Nasal cavity respiratory epithelium epithelial cell of viscerocranial mucosa (primary cell): ENCODE measurements at places on chromosomes 7 and 10. TPM values are rescaled to one million over a fixed set of nuclear protein-coding genes. Genes with fewer than 3 reads are reported as not detected.

Gene TSPAN33
- 2.4 and 5.8 TPM in 2 replicates for total RNA-seq

Gene MMD2
- total RNA-seq: not detected in 2 replicates

Gene AZGP1
- 1.0 and 1.3 TPM in 2 replicates for total RNA-seq

Gene PDK4
- under 0.01 and 3.2 TPM in 2 replicates for total RNA-seq

Gene CC2D2B
- 0.14 TPM in 1 of 2 replicates, not detected in the other for total RNA-seq

Gene OPN1SW
- total RNA-seq: not detected in 2 replicates

Gene MCM10
- 0.21 and 0.34 TPM in 2 replicates for total RNA-seq

Gene COL1A2
- total RNA-seq: 0.34 and 2.3 TPM in 2 replicates
